ENCODE measurements at places on chromosomes 6 and 20.

DNA sequence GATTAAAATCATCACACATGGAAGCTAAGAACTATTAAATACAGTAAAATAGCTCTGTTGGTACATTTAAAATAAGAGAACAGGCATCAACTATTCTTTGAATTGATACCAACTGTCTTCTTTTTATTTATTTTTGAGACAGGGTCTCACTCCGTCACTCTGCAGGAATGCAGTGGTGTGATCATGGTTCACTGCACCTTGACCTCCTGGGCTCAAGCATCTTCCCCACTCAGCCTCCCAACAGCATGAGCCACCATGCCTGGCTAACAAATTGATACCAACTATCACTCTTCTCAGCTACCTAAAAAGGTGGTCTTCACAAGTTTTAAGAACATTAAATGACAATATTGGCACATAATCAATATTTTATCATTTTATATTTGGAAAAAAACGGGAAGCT is 7.8 kb upstream of the PNISR start:
- DNase-seq: no peak

GRCh38 chr6:37482606-37483251 is 17.0 kb downstream of the CCDC167 start:
- DNase-seq: no peak

DNA sequence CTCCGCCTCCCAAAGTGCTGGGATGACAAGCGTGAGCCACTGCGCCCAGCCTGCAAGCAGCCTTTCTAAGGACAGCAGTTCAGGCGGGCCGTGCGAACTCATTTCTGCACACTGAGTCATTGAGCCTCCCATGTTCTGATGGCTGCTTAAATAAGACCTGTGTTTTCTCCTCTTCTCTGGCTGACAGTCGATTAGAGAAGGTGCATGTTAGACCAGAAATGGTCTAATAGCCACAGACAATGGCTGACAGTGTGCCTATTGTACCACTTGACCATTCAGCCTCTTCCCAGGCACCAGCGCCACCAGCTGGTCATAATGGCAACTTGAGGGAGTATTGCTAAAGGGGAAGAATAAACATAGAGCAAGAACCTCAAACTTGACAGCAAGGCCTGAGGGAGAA is 6.2 kb downstream of the CST11 start:
- peak; percentile 10 for DNase-seq

DNA sequence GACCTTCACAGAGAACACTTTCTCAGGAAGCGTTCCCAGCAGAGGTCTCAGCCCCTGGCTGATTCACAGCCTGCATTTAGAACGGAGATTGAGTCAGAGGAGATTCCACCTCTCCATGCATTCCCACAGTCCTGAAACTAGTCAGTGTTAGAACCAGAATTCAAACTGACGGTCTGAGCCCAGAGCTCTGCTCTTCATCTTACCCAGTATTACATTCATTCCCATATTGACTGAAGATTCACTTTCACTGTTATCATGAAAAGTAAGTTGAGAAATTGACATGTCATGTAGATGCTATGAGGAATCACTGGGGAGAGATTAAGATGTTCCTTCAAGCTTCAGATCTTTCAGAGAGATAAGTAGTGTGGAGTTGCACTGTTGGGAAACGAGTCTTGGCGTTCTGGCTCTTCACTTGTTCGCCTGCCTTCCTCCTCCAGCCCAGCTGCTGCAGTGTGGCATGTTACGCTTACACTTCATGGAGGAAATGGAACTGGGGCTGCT is 28.3 kb downstream of the MAS1 start:
- DNase-seq: peak; percentile 20

- DNase-seq: no peak
Measured at GRCh38 chr20:3740615-3741301, 8.3 kb downstream of the HSPA12B start.

DNA sequence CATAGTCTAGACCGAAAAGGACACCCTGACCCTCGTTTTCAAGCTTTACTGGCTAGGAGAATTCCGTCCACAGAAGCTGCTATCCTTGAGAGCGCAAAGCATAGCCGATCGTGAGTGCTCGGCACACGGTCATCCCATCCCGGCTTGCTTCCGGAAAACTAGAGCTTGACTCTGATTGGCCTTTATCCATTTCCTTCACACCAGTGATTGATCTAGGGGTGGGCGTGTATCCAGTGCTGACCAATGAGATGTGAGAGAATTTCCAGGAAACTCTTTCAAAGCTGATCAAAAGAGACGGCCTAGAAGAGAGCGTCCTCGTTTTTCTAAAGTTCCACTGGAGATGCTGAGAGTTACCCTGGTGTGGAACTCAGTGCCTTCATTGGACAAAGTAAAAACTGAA is 41.0 kb upstream of the NFATC2 start:
- no peak for DNase-seq

- DNase-seq: no peak
Measured at GRCh38 chr20:33322456-33322855, 39.4 kb downstream of the BPIFB1 start.

DNA sequence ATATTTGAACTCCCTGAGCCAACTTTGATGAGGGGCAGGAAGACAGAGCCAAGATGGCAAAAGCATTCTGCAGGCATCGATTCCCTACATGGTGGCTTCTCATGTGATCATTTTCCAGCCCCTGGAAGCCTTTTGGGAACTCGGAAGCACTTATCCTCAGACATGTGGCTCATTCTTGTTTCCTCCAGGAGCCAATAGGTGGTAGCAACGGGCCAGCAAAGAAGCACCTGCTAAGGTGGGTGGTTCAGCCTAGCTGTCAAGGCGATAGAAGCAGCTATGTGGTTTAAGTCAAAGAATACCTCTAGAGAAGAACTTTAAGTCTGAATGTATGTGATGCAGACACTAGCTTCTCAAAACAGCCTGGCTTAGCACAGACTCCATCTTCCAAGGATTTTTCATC is 64.9 kb upstream of the PAX1 start:
- DNase-seq: no peak

- peak; percentile 8 for DNase-seq
Measured at GRCh38 chr6:101956961-101957360, 563.5 kb downstream of the GRIK2 start.

GRCh38 chr6:167946007-167946406 is 51.5 kb upstream of the KIF25 start:
- no peak for DNase-seq

DNA sequence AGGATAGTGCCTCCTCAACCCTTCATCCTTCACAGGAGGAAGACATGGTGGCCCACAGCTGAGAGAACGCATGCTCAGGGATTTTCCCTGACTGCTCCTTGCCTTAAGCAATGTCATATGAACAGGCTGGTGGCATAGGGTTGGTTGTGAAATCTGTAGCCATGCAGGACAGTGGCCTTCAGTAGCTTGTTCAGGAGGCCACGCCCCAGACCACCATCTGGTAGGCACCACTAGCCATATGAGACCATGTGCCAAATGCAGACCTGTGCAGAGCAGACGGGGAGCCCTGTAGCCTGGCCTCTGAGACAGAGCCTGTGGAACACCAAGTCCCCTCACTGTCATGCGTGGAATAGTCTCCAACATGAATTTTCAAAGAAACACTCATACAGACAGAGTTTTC is 76.5 kb downstream of the ADTRP start:
- DNase-seq: no peak

DNA sequence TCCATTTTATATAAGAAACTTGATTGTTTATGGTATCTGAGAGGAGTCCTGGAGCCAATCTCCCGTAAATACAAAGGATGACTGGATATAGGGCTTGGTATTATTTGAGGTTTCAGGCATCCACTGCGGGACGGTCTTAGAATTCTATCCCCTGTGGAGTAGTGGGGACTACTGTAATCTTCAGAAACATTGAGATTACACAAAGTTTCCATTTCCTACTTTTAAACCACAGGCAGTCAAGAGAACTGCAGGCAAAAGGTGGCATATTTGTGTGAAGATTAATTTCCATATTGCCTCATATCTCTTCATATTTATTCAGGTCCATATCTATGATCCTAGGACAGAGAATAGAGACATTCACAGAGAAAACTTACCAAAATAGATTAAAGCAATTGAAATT is 586.2 kb downstream of the PHF3 start:
- peak; percentile 10 for DNase-seq

DNA sequence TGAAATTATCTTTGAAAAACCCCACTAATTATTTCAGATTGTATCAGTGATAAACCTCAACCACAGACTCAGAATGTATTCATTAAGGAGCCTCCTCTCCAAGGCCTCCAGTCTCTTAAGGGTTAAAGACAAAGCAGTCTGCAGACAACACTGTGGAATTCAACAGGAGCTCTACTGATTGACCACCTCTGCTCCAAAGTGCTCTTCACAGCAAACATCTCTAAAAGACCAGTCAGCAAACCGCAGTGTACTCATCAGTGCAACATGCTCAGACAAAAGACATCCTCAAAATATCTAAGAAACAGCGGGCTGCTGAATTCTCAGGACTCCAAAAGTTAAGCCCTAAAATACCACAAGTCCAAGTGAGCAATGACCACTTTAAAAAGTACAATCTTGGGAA is 42.0 kb downstream of the UQCC1 start:
- DNase-seq: peak; percentile 83

DNA sequence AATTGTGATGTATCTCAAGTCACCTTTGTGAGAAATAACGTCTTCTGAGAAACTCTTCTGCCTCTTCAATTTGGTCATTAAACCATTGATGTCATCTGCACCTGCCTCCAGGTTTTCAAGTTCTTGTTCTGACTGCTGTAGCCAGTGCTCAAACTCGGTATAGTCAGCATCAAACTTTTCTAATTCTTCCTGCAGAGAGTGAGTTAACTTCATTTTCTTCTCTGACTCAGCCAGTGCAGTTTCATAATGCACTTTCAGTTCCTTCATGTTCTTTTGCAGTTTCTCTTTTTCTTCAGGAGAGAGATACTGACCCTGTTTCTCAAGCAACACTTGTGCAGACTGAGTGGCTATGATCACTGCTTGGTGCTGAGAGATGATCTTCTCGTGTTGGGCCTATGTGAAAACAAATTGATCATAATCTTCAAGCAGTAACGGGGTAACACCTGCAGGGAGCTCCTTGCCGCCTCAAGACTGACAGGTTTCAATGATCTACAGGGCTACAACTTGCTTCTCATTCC is 48.8 kb downstream of the DST start:
- DNase-seq: no peak

GRCh38 chr6:136284909-136285308 is 4.7 kb downstream of the BCLAF1 start:
- peak; percentile 38 for DNase-seq

DNA sequence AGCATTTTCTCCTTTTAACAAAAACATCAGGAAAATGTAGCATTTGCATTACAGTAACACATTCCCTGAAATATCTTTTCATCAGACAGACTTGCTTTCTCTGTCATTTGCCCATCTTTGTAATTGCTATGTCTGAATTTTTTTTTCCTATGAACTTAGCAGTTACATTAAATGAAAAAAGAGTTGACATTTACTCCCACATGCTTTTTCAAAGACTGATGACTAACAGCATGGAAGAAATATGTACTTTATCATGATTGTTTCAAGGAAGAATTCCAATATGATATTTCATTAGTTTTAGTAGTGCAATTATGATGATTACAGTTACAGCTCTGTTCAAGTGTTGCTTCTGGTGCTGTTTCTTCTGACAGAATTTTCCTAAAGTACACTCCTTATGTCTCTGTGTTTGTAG is 864.5 kb upstream of the MAN1A1 start:
- no peak for DNase-seq

GRCh38 chr6:74671558-74672025 is 534.3 kb downstream of the COL12A1 start:
- peak; percentile 98 for DNase-seq

DNA sequence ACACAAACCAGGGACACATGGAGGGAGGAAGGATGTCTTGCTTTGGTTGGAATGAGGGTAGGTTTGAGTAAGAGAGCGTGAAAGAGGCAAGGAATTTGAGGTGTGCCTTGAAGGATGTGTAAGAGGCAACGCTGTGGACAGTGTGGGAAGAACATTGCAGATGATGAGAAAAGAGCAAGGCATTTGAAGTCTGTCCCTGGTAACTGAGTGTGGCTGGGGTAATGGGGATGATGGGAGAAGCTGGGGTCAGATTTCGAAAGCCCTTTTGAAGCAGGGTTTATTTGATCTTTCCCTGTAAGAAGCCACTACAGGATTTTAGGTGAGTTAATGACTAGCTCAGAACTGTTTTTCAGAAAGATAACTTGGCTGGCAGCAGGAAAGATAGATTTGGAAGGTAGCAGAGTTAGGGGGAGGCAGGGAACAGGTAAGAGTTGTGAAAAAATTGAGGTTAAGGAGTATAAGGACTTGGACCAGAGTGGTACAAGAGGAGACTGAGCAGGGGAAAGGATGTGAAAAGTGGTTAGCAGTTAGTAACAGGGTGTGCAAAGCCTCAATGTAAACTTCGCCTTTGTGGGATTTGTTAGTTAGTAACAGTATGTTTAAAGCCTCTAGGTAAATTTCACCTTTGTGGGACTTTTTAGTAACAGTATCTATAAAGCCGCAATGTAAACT is 17.7 kb downstream of the UTRN start:
- DNase-seq: peak; percentile 24

- DNase-seq: no peak
Measured at GRCh38 chr6:10341605-10342004, 73.3 kb downstream of the TFAP2A start.

DNA sequence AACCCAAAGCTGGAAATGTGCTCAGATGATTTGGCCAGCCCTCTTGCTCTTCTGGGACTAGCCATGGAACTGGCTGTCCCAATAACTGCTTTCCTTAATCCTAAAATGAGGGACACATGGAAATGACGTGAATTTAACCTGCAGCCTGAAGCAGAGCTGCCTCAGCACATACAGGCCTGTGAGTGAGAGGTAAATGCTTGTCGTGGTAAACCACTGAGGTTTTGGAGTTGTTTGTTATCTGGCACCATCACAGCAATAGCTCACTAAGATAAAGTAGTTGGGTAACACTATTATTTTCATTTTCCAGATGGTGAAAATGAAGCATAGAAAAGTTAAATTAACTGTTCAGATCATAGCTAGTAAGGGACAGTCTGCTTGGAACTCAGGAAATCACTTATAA is 333.4 kb upstream of the CHD6 start:
- no peak for DNase-seq

GRCh38 chr6:91485047-91485446 is 898.2 kb upstream of the MAP3K7 start:
- DNase-seq: no peak

DNA sequence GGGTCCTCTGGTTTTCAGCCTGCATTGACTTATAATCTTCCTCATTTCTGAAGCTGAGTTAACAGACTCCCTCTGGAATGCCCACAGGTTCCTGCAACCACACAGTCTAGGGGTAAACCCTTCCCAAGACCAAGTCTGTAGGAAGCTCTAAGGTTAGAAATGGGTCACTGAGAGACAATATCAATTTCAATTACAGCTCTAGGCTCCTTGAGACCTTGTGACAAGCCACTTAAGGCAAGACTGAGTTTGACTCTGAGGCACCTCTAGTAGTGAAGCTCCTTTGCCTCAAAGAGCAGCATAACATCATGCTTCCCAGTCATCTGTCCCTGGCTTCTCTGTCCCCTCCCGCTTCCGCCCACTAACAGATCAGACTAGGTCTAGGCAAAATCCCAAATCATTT is 333.2 kb upstream of the JARID2 start:
- no peak for DNase-seq

- DNase-seq: no peak
Measured at GRCh38 chr6:99575544-99576227, 7.2 kb upstream of the CCNC start.

Data from fibroblast of skin of right quadriceps (primary cell).